HFFc6 (cell line): ENCODE measurements at places on chromosomes 4 and X.
A peak's percentile ranks its signal among the peaks of the same experiment; 100 is the strongest.

DNA sequence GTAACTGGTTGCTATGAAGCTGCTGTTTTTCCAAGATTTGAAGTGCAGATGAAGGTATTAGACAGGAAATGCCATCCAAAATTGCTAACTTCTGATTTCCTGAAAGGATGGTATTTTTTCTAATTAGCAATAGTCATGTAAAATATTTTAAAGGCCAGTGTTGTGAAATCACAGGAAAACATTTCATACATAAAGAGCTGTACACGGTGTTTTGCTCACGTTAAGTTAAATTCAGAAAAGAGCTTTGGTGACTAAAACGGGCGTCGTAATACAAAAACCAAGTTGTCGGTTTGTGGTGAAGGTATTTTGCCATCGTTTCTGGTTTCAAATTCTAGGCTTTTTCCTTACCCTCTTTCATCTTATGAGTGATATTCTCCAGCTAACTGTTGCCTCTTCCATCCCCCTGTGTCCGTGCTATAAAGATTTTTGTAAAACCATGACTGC, 39.8 kb downstream of the AFF1 start:
- H3K4me1 ChIP-seq, result peaks cover 39% of the 10 kb centered on the region
- no peaks in the 10 kb centered on the region for H3K36me3 ChIP-seq
- DNase-seq, result peak; percentile 48

DNA sequence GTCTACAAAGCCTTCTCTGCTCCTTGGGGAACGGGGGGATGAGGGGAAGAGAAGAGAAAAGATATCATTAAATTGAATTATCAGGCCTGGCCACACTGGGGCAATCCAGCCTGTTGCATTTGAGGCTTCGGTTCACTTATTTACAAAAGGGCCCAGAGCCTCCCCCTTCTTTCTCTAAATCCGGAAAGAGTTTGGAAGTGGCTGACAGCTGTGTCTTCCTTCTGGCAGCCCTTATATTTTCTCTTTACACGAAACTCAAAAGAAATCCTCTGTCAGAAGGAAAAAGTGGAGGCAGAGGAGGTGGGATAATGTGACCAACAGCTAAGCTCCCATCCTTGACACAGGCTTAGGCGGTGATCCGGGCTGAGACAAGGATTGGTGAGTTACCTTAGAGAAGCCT, 158.3 kb upstream of the TAPT1 start:
- no peaks in the 10 kb centered on the region for H3K36me3 ChIP-seq
- no peaks in the 10 kb centered on the region for H3K4me1 ChIP-seq
- H3K4me3 ChIP-seq, result no peak overlapping the region
- DNase-seq, result no peak

DNA sequence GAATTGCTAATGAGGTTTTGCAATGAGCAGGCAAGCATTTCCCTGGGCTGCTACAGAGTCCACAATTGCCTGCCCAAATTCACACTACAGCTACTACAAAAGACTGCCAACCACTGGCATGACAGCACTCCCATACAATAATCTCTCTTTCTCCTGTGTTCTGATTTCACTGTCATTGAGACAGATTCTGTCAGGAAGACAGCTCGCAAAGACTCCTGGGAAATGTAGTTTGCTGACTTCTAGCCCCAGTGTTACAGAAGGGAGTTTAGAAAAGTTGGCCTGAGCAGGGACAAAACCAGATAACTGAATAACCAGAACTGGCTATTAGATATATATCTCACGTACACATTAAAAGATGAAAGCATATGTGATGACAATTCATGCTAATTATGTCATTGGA, 1231.3 kb upstream of the PRKX start:
- no peak for DNase-seq
- no peaks in the 10 kb centered on the region for H3K36me3 ChIP-seq
- no peaks in the 10 kb centered on the region for H3K4me1 ChIP-seq
- no peak overlapping the region for H3K27ac ChIP-seq

GRCh38 chr4:184534511-184535391, 60.4 kb upstream of the IRF2 start:
- peak; percentile 85 for DNase-seq
- peaks cover 44% of the 10 kb centered on the region for H3K4me1 ChIP-seq
- peak overlapping the region; percentile 58 for H3K4me3 ChIP-seq
- no peaks in the 10 kb centered on the region for H3K36me3 ChIP-seq

GRCh38 chr4:38132107-38132673, 172.0 kb downstream of the PTTG2 start:
- H3K36me3 ChIP-seq, result peaks cover 55% of the 10 kb centered on the region
- peak overlapping the region; percentile 50 for H3K27ac ChIP-seq
- peak overlapping the region; percentile 53 for H3K4me3 ChIP-seq
- H3K27me3 ChIP-seq, result no peaks in the 10 kb centered on the region
- H3K4me1 ChIP-seq, result peaks cover 61% of the 10 kb centered on the region
- peak; percentile 87 for DNase-seq

DNA sequence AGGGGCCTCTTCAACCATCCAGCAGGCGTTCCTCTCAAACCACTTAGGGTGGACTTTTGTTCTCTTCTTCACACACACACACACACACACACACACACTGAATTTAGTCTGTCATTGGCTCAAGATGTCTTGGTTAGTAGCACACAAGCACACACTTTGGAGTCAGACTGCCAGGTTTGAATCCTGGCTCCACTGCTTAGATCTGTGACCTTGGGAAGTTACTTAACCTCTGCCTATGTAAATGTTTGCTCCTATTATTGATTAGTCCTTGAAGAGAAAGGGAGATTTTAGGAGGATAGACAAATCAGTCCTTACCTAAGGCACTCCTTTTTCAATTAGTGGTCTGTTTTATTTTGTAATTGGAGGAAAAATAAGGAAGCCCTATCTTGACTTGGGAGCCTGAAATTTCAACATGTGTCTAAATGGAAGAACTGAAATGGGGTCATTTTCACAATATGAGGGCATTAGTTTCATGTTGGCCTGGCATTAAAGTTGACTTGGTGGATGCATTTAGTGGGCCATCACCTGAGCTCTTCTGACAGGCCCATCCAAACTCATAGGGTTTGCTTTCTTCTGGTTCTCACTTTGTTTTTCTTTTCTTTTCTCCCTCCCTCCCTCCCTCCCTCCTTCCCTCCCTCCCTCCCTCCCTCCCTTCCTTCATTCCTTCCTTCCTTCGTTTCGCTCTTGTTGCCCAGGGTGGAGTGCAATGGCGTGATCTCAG, 13.3 kb upstream of the TMEM131L start:
- no peaks in the 10 kb centered on the region for H3K36me3 ChIP-seq
- H3K27ac ChIP-seq, result no peak overlapping the region
- 0 out of 2 replicates have a peak, but pooled peaks cover 2% of the 10 kb centered on the region for H3K27me3 ChIP-seq
- H3K4me1 ChIP-seq, result peaks cover 21% of the 10 kb centered on the region
- H3K4me3 ChIP-seq, result no peak overlapping the region

- H3K36me3 ChIP-seq, result peaks cover 12% of the 10 kb centered on the region
- H3K4me1 ChIP-seq, result peaks cover 83% of the 10 kb centered on the region
- no peak for DNase-seq
- H3K4me3 ChIP-seq, result no peak overlapping the region
- no peaks in the 10 kb centered on the region for H3K27me3 ChIP-seq
These were observed 176.7 kb downstream of the PDGFC start for GRCh38 chr4:156794863-156795262.

DNA sequence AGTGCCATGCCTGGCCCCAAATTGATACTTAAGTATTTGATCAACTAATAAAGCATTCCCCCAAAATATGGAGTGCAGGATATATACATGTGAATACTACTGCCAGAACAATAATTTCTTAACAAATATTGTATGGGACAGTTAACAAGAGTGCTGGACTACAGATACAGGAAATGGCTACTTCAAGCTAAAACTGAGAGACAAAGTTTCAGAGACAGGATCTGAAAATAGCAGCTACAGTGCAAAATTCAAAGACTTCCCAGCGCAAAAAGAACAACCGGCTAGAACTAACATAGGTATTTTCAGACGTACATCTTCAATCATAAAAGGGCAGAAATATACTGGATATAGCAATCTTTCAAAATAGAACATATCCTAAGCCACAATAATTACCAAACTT, 6.3 kb downstream of the ATRX start:
- no peaks in the 10 kb centered on the region for H3K27me3 ChIP-seq
- no peak for DNase-seq
- H3K36me3 ChIP-seq, result no peaks in the 10 kb centered on the region
- peak overlapping the region; percentile 29; the same call in 1 of the 2 replicates for H3K27ac ChIP-seq
- H3K4me3 ChIP-seq, result no peak overlapping the region

GRCh38 chrX:31279359-31279758, 207.5 kb upstream of the FTHL17 start:
- peaks cover 12% of the 10 kb centered on the region for H3K4me1 ChIP-seq
- H3K27me3 ChIP-seq, result no peaks in the 10 kb centered on the region
- H3K4me3 ChIP-seq, result no peak overlapping the region
- peak; percentile 9 for DNase-seq
- no peak overlapping the region; the same call in 1 of the 2 replicates for H3K27ac ChIP-seq
- no peaks in the 10 kb centered on the region for H3K36me3 ChIP-seq

DNA sequence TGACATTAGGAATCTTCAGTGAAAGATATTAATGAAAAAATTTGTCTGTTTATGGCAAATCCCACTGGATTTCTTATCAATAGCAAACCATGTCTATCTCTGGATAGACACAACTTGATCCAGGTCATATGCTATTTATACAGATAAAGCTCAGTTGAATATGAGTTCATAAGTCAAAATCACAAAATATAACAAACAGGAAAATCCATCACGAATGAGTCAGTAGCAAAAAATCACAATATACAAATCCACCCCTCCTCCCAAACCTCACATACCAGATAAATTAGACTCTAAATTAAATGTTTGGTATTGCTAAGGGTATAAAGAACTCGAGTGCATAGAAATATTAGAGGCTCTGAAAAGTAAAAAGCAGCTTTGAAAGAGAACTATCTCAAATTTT, 420.5 kb downstream of the TLL1 start:
- no peaks in the 10 kb centered on the region for H3K36me3 ChIP-seq
- peaks cover 30% of the 10 kb centered on the region for H3K4me1 ChIP-seq
- H3K27ac ChIP-seq, result peak overlapping the region; percentile 48; the same call in 1 of the 2 replicates
- H3K4me3 ChIP-seq, result 0 out of 2 replicates have a peak overlapping the region, but pooled peaks have one; percentile 12
- no peaks in the 10 kb centered on the region for H3K27me3 ChIP-seq
- DNase-seq, result peak; percentile 16

DNA sequence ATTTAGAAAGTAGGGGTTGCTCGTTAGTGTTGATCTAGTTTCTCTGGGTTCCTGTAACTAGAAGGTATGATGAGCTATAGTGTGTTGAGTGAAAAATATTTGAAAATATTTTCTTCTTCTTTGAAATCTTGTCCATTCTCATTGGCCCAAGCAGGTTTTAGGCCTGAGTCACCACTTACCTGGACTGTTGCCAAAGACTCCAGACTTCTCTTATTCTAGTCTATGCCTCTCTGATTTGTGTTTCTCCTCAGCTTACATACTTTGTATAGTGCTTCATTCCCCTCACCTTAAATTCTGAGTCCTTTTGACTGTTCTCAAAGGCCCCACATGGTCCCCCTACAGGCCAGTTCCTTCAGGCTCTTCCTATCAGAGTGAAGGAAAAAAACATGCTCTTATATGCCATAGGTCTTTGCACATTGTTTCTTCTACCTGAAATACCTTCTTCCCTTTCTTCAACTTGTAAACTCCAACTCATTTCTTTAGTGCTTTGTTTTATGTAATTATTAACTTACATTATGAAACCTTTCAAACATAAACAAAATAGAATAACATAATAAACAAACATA, 258.2 kb downstream of the PPP1R2C start:
- no peak for DNase-seq
- no peak overlapping the region for H3K4me3 ChIP-seq
- no peak overlapping the region for H3K27ac ChIP-seq
- H3K27me3 ChIP-seq, result no peaks in the 10 kb centered on the region
- H3K4me1 ChIP-seq, result no peaks in the 10 kb centered on the region

DNA sequence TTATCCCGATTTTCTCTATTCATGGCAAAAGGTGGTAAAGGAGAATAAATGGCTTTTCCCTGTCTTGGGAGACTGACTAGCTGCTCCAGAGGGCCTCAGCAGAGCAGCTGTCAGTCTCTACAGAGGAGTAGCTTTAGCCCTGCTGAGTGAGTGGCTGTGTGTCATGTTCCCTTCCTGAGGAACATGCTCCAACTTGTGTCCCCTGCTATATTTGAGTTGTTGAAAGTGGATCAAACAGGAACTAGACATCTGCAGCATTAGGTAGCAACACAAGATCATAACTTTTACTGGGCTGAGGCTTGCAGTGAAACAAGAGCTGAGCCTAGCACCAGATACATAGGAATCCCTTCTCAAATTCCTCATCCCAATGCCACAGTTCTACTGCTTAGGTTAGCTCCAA, 26.7 kb upstream of the PLAC1 start:
- no peaks in the 10 kb centered on the region for H3K36me3 ChIP-seq
- no peak for DNase-seq
- peak overlapping the region; percentile 74 for H3K27ac ChIP-seq
- peaks cover 76% of the 10 kb centered on the region for H3K4me1 ChIP-seq
- H3K4me3 ChIP-seq, result no peak overlapping the region

DNA sequence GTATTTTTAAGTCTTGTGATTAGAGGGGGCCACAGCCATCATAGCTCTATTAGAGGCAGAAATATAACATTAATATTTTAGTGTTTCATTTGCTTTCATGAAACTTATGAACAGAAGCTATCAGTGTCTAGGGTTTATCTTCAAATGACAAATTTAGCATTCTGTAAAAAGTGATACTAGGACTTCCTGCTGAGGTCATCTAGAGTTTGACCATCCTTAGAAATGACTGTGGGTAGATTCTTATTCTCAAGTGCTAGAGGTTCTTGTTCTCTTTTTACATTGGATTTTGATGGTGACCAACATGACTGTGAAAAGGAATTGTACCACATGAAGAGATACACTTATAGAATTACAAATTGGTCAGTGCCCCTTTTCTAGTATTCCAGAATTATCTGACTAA, 568.6 kb downstream of the RPA4 start:
- H3K27me3 ChIP-seq, result no peaks in the 10 kb centered on the region
- no peak for DNase-seq
- no peak overlapping the region for H3K27ac ChIP-seq
- H3K4me1 ChIP-seq, result no peaks in the 10 kb centered on the region

DNA sequence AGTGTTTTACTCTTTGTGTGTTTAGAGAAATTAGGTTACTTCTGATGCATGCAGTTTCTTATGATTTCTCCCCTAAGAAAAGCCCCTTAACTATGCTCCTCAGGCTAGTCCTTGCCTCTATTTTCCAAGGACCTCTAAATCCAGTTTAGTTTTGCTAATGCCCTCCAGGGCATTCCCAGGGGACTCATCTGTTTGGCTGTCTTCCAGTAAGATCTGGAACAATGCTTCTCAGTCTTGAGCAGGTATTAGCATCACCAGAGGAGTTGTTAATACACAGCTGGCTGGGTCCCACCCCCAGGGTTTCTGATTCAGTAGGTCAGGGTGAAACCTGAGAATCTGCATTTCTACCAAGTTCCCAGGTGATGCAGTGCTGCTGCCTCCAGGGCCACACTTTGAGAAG, 56.9 kb downstream of the OTC start:
- H3K4me3 ChIP-seq, result no peak overlapping the region
- no peak overlapping the region for H3K27ac ChIP-seq

- no peak overlapping the region for H3K27ac ChIP-seq
- no peak overlapping the region for H3K4me3 ChIP-seq
- peaks cover 14% of the 10 kb centered on the region for H3K36me3 ChIP-seq
- no peaks in the 10 kb centered on the region for H3K4me1 ChIP-seq
- DNase-seq, result no peak
- no peaks in the 10 kb centered on the region for H3K27me3 ChIP-seq
These were observed 296.3 kb downstream of the CFAP299 start for GRCh38 chr4:80631861-80632260.
